Gastrocnemius medialis (tissue), 4 donors: ENCODE measurements at places on chromosomes 13 and 19. TPM values are rescaled to one million over a fixed set of nuclear protein-coding genes. Genes with fewer than 3 reads are reported as not detected.

The KIR3DL2 gene
- total RNA-seq: not detected

The ZNF714 gene
- total RNA-seq: 1.5 TPM

The RASAL3 gene
- total RNA-seq: 0.36 TPM

The TYROBP gene
- total RNA-seq: 25.6 TPM

The EFNB2 gene
- total RNA-seq: 9.3 TPM

The CEACAM19 gene
- total RNA-seq: 2.0 TPM

The ZNF99 gene
- total RNA-seq: not detected

The ZNF320 gene
- total RNA-seq: not detected

The SLC7A10 gene
- total RNA-seq: not detected

The DCT gene
- 0.16 TPM for total RNA-seq

The ZNF560 gene
- total RNA-seq: not detected

The C2CD4C gene
- 0.78 TPM for total RNA-seq

The CLEC17A gene
- total RNA-seq: not detected

The ZNF224 gene
- 14.1 TPM for total RNA-seq

The NECTIN2 gene
- 13.6 TPM for total RNA-seq

The TMEM272 gene
- not detected for total RNA-seq
